ENCODE measurements at places on chromosomes 12 and 14.

GRCh38 chr12:39369756-39370155 lies 73.2 kb downstream of the KIF21A start:
- no peak for DNase-seq

DNA sequence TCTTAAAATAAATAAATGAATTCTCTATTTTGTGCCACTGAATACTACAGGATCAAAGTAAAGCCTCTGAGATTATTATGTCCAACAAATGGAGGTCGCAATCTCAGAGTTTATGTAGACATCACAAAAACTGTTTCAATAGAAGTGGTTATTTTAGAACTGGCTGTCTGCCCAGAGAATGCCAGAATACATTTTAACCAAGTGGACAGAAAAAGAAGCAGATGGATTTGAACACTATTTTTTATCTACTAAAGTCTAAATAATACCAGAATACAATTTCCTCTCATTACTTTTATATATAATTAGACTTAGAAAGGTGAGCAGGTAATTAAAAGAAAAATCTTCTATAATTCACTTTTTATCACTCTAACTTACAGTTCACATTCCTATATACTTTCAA lies 118.3 kb downstream of the MED13L start:
- DNase-seq, result no peak

DNA sequence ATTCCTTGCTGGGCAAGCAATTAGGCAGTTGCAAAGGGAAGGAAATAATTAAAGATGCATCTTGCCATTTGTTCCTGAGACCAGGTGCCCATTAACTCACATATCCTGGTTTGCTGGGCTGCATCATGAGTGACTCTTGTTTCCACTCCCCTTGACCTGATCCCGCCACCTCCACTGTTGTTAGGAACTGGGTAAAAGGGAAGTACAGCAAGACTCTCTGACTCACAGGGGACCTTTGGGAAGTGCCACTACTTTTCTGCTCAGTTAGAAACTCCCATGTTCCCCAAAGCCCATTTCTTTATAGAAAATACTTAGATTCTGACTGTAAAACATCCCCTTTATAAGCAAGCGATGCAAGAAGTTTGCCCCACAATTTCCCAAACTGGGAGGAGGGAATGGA lies 186.0 kb upstream of the BCL2L14 start:
- DNase-seq, result no peak

DNA sequence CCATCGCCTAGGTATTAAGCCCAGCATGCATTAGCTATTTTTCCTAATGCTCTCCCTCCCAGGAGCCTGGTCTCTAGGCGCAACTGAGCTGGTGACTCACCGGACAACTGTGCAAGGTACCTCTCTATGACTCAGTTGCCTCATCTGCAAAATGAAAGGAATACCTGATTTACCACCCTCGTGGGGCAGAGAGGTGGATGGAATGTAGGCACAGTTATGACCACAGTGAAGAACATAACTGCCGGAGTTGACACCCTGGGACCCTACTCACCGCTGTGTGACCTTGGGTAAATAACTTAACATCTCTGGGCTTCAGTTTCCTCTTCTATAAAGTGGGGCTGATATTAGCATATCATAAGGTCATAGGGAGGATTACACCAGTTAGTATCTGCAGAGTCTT lies 22.6 kb downstream of the BCL11B start:
- no peak for DNase-seq

DNA sequence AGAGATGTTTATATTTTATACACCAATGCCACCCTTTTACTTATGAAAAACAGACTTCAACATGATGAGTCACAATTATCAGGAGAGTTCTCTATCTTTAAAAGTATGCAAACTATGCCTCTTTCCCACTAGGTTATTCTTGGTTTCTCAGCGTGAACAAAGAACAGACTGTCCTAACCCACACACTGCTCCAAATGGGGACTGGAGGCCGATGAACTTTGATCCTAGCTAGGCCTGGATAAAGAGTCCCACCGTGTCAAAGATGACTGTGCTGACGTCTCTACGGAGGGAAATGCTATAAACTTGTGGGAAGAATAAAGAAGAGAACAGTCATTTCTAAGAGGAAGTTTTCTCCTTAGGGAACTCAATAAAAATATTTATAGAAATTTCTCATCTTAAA lies 160.1 kb downstream of the EPS8 start:
- DNase-seq, result peak; percentile 82

DNA sequence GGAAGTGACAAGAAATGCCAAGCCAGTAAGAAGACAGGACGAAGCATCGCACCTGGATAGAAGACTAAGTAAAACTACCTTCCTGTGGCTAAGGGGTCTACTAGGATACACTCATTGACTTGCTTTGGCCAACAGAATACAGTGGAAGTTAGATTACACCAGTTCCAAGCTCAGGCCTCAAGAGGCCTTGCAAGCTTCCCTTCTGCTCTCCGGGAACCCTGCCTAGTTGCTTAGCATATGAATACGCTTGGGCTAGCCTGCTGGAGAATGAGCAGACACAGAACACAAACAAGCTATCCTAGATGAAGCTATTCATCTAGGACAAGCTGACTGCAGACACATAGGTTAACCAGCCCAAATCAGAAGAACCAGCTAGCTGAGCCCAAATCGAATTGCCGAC lies 97.0 kb downstream of the DPF3 start:
- DNase-seq, result no peak

GRCh38 chr14:77025744-77026165 lies 2.8 kb downstream of the IRF2BPL start:
- DNase-seq, result peak; percentile 81

DNA sequence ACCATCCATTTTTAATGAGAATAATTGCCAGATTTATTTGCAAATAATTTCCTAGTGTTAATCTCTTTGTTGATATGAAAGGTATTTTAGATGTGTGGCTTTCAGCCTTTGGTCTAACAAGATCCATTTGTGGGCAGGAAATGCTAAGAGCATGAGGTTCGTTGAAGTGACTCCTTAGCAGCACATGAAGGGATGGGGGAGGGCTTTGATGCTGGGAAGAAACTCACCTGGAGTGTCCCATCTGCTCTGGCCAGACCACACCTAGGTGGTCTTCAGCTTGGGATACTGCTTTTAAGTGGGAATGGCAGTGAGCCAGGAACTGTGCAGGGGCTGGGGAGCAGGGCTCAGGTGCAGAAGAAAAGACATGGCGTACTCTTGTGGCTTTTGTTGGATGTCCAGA lies 13.6 kb downstream of the SFSWAP start:
- DNase-seq, result no peak

- DNase-seq, result no peak
Observed at GRCh38 chr12:90071996-90072395, 363.4 kb upstream of the ATP2B1 start.

DNA sequence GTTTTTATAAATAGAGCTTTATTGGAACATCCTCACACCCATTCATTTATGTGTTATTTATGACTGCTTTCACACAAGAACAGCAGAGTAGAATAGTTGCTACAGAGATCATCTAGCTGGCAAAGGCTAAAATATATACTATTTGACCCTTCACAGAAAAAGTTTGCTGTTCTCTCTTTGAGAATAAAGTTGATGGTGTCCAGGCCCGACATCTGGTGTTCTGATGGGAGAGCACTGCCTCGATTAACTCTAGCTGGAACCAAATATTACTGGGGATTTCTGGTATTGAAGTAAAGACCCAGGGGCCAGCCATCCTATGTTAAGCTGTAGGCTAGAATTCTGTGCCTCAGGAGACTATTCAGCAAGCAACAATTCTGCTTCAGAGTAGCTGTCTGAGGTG lies 21.8 kb downstream of the FAM234B start:
- DNase-seq, result no peak

DNA sequence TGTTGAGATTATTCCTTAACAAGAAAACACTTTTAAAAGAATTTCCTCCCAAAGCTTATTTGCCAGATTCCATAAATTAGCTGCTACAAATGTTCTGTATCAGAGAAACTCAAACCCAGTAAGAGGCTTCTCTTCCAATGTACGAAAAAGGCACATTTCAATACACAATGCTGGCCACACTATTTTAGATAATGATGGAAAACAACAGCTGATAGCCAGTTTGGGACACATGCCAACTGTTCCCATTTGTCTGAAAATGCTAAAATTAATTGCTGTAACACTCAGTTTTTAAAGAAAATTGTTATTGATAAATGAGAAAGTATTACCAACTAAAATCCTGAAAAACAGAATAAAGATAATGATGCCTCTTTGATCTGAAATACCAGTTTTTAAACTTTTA lies 4.4 kb downstream of the CFL2 start:
- DNase-seq, result no peak

GRCh38 chr12:127980585-127980984 lies 286.4 kb upstream of the TMEM132C start:
- DNase-seq, result no peak

GRCh38 chr12:122346054-122346453 lies 76.4 kb downstream of the CLIP1 start:
- DNase-seq, result no peak

- no peak for DNase-seq
Observed at GRCh38 chr14:103380719-103381377, 4.4 kb upstream of the MARK3 start.

- DNase-seq, result no peak
Observed at GRCh38 chr12:23262670-23263069, 637.7 kb downstream of the ETNK1 start.

- no peak for DNase-seq
Observed at GRCh38 chr14:90583427-90583826, 186.6 kb downstream of the CALM1 start.

DNA sequence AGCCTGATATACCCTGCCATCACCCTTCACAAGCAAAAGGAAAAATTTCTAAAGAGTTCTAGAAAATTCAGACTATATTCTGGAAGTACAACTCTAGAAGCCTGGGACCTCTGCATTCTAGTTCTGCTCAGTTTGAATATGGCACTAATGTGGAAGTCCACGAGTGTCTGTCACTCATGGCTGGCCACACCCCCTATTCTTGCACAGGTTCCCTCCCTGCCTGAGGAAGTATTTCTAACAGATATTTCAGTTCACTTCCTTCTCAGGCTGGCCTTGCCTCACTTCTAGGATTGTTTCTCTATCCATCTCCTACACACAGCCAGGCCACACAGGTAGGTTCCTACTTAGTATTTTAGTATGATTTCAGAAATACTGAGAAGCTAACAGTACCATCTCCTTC lies 67.4 kb downstream of the PHLDA1 start:
- no peak for DNase-seq

DNA sequence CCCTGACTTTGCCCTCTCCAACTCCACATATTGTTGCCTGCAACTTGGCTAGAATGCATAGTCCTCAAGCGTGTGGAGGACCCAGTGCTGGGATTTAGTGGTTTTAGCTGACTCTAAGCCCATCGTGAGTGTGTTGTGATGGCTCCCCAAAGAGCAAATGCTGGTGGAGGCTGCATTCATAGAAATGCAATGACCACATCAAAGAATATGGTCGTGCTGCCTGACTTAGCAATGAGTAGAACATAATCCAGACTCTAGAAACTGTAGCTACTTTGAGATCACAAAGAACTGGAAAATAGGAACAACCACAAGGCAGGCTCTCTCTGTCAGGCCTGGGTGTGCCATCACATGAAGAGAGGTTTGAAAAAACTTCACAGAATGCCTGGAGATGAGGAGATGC lies 1.3 kb downstream of the DYRK4 start:
- DNase-seq, result no peak

GRCh38 chr14:99191395-99192027 lies 80.5 kb downstream of the BCL11B start:
- no peak for DNase-seq

DNA sequence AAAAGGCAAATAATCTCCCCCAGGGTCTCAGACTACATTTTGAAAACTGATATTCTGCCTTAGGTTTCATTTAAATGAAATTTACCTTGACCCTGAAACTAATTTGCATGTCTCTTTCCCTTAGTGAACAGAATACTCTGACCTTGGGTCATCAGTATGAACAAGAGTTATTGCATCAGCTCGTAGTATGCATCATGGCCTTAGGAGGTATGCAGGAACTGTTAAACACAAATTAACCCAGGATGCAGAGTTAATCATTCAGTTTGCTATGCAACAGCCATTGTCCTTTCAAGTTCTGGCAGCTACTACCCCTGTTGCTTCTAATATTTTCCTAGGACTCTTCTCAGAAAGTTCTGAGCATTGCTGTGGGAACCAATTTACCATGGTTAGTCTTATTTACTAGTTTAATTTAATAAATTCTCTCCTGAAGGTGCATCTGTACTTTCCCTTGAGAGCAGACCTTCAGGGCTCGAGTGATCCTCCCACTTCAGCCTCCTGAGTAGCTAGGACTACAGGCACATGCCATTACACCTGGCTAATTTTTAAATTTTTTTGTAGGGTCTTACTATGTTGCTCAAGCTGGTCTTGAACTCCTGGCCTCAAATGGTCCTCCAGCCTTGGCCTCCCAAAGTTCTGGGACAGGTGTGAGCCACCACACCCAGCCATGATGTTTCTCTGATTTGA lies 126.7 kb downstream of the TTC6 start:
- DNase-seq, result peak; percentile 59

DNA sequence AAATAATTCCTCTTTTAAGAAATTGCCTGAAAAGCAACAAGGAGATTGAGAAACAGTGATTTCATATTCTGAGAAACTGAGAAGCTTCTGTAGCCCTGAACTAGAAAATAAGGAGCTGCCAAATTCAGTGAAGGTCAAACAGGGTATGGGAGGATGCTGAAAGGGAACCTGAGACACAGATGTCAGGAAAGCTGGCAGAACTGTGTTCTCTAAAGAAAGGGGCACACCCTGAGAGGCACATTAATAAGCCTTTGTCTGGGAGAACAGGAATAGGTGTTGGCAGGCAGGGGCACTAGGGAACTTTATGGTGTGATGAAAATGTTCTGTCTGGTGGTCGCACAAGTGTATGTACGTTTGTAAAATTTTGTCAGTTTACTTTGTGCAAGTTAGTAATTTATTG lies 29.6 kb downstream of the VRK1 start:
- DNase-seq, result no peak

- DNase-seq, result no peak
Observed at GRCh38 chr12:128825835-128826234, 2.1 kb upstream of the SLC15A4 start.

- DNase-seq, result peak; percentile 90
Observed at GRCh38 chr14:94888121-94888520, 118.2 kb upstream of the GSC start.

DNA sequence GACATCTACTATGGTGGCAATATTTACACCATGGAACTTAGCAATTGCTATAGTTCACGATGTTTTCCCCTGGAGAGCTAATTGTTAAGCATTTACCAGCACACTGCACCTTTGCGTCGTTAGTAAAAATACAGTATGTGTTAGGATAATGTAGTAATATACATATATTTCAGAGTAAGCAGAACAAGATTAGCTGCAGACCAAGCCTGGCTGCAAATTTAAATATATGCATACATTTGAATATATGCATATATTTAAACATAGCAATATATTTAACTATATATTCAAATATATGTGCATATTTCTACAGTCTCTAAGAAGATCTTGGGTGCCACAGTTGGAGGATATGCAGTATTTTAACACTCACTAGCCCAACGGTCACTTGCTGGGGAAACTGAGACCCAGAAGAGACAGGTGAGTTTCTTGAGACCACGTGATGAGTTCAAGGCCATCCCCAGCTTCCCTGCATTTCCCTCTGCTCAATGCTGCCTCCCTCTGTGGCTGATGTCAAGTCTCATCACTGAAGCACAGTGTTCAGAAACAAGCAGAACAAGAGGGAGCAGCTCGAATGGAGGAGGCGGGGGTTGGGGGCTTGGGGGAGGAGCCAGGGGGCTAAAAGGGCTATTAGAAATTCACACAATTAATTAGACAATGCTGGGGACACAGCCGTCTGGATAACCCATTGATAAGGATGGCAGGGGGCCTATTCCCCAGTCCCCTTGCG lies 708.0 kb downstream of the MED13L start:
- DNase-seq, result peak; percentile 26

All from NCI-H526 (cell line).